NCI-H1694 treated with DMSO at 0.1 percent for 48 hours (cell line): ENCODE measurements at places on chromosomes 3 and 15.
A peak's percentile ranks its signal among the peaks of the same experiment; 100 is the strongest.

DNA sequence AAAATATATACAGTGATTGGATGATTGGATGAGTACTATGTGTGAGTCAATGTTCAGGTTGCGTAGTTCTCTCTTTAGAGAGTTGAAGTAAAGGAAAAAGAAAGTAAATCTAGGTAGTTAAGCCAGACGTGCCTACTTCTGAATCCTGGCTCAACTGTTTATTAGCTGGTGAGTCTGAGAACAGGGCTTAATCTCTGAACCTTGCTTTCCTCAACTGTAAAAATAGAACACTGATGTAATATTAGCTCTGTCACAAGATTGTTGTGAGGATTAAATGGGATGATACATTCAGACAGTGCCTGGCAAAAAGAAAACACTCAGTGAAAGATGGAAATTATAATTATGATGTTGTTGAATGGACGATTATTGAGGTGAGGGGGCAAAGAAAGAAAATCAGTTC is 413.4 kb downstream of the MAGI1 start:
- no peak for DNase-seq

- DNase-seq = no peak
These were observed 45.0 kb upstream of the FOXP1 start for GRCh38 chr3:71628522-71628921.

GRCh38 chr3:188832146-188832545 is 339.6 kb upstream of the TPRG1 start:
- DNase-seq = no peak

DNA sequence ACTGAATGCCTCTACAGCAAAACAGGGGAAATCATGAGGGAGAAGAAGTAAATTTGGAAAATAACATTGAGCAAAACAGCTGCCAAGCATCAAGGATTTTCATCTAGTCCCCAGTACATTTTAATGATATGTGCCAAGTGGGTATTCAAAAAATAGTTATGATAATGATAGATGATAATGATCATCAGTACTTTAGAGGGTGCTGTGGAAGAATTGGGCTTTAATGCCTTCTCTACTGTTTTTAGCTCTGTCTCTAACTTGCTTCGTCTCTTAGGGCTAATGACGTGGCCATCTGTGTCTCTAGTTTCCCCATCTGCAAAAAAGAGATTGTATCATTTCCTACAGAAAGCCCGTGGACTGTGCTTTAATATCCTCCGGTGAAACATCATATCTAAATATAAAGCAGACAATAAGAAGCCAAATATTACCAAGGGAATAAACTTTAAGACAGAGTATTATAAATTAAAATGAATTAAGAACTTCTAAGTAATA is 10.2 kb upstream of the FSIP1 start:
- DNase-seq = no peak

DNA sequence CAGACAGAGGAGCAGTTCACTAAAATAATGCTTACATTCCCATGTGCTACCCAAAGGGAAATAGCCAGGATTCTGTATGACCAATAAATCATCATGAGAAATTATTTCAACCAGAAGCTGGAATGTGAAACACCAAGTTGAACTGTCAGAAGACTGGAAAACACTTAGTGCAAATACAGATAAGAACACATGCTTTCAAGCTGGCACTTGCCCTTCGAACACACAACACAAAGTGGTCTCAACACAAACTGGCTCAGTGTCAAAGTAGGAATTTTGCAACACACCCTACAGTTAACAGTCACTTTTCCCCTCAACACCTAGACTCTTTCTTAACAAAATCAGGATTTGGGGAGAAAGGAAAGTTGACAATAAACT is 1.3 kb downstream of the FSD2 start:
- no peak for DNase-seq

DNA sequence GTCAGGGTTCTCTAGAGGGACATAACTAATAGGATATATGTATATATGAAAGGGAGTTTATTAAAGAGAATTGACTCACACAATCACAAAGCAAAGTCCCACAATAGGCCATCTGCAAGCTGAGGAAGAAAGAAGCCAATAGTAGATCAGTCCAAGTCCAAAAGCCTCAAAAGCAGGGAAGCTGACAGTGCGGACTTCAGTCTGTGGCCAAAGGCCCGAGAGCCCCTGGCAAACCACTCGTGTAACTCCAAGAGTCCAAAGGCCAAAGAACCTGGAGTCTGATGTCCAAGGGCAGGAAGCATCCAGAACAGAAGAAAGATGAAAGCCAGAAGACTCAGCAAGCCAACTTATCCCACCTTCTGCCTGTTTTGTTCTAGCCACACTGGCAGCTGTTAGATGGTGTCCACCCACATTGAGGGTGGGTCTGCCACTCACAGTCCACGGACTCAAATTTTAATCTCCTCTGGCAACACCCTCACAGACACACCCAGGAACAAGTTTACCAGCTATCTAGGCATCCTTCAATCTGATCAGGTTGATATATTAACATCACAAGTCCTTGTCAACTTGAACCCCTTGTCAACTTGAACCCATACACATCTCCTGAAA is 54.2 kb upstream of the ACAD9 start:
- no peak for DNase-seq

DNA sequence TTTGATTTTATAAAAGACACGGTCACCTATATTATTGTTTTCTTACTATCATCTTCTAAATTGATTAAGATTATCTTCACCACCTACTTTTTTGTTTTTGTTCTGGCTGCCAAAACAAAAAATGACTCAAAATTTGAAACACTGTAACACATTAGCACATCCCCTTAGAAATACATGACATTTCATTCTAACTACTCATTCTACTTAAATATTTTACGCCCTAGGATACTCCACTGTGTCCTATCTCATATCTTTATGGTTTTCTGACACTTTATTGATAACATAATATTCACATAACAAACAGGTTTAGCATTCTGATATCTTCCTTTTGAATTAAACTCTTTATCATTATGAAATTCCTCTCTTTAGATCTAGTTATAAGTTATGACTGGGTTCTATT is 656.2 kb downstream of the GBE1 start:
- DNase-seq = no peak

DNA sequence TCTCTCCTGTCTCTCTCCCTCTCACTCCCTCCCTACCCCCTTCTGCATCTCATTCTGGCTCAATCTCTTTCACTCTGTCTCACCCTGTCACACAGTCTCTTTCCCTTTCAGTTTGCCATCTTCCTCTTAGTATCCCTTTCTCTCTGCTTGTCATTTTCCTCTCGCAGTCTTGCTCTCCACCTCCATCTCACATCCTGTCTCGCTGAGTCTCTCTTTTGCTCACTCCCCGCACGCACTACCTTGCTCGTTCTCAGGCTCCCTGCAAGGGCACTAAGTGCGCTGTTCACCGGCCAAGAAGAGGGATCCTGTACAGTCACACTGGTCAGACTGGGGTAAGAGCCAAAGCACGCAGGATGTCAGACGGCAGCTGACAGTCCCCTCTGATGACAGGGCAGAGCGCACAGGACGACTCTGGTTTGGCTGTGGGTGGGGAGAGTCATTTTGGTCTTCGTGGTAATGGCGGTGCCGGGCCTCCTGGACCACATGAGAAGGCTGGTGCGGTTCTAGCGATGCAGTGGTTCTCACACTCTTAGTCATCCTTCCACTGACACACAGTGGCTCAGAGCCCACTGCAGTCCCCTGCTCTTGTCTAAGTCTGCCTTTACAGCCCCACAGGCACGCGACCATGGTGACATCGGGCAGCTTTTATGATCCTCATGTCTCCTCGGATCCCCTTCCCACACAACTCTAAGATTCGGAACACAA is 356.8 kb downstream of the FOXP1 start:
- DNase-seq = no peak

DNA sequence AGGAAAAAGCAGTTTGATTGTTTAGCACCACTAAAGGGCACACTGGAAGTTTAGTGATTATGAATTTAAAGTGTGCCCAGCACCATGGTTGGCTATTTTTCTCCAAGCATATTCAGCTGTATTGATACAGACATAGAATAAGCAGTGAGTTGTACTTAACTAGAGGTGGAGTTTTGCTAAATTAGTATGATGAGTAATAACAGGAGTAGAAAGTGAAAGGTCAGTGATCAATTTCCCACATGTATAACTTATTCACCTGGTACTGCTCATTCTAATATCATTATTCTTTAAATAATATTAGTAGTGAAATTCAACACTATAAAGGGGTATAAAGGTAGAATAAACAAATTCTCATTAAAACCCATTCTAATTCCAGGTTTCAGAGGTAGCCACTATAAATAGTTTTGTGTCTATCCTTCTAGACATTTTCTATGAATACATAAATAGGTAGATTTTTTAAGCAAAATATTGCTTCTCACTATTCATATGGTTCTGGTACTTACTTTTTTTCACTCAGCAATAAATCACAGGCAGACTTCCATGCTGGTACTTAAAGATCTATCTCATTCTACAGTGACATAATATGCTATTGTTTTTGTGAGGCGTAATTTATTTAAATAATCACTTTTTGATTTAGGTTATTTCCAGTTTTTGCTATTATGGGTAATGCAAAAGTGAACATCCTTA is 732.9 kb downstream of the VGLL3 start:
- no peak for DNase-seq

DNA sequence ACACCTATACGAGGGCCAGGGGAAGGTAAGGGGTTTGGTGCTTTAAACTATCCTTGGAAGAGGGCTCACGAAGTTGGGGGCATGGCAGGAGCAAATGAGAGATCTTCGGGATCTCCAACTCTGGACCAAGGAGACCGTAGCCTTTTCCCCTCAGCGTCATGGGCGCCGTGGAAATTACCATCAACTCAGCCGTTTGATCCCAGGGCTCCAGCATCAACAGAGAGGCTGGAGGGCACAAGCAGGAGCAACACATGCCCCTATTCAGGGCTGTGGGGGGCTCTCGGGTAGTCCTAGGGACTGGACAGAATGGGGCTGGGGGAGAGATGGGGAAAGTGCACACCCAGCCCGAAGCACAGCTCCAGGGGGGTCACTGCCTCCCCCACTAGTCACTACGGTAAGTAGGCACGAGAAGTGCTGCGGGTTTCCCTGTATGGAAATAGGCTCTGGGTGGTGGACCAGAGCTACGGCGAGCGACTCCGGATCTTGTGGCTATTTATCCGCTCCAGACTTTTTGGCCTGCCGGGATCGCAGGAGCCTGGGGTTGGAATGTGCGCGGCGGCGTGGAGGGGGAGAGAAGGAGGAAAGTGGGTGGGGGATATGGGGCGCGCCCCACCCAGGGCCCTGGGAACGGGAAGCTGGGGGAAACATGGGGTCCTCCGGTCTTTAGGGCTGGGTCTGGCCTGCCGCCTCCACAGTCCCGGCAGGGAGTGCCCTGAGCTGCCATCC is 539 bp upstream of the LAMB2 start:
- peak; percentile 8 for DNase-seq

DNA sequence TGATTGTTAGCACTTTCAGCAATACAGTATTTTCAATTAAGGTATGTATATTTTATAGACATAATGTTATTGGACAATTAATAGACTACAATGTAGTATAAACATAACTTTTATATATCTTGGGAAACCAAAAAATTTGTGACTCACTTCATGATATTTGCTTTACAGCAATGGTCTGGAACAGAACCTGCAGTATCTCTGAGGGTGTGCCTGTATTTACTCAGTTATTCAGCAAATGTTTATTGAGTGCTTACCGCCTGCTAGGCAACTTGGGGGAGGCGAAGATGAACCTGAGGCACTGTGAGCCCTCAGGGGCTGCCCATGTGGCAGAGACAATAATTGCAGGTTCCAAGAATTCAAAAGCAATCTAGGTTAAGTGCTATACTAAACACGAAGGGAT is 144.8 kb downstream of the GABRB3 start:
- DNase-seq = no peak

- no peak for DNase-seq
These were observed 83.0 kb downstream of the CNTN3 start for GRCh38 chr3:74531491-74531890.

- DNase-seq = no peak
These were observed 336.4 kb downstream of the SI start for GRCh38 chr3:164741869-164742268.

- DNase-seq = no peak
These were observed 1.1 kb upstream of the UBE2E1 start for GRCh38 chr3:23804441-23805209.

DNA sequence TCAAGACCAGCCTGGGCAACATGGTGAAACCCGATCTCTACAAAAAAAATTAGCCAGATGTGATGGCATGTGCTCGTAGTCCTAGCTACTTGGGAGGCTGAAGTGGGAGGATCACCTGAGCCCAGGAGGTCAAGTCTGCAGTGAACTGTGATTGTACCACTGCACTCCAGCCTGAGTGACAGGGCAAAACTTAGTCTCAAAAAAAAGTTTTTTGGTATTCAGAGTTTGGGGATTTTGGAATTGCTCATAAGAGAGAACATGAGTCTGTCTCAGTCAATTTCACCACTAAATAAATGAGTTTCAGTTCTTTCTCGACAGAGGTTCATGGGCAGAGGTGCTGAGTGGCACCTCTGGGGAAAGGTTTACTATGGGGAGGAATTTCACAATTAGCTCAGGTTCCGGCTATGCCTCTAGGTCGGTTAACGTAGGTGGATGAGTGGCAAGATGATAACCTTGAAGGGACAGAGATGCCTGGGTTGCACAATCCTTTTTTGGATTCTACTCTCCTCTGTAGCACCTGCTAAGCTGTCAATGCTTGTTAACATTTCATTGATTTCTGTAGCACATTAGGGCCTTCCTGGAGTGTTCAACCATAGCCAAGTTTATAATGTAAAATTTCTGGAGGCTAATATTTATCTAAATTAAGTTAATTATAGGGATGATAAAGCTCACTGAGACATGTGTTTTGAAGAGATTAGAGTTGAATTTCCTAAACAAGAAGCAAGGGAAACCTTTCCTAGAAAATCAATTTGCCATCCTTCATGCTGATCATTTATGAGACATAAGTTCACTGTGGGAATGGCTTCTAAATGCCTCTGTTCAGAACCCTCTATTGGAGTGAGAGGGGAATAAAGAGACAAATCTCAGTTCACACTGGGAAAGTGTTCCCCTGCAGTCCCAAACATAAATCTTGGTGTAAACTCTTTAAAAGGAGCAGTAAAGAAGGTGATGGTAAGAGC is 37.4 kb upstream of the DCP1A start:
- no peak for DNase-seq

DNA sequence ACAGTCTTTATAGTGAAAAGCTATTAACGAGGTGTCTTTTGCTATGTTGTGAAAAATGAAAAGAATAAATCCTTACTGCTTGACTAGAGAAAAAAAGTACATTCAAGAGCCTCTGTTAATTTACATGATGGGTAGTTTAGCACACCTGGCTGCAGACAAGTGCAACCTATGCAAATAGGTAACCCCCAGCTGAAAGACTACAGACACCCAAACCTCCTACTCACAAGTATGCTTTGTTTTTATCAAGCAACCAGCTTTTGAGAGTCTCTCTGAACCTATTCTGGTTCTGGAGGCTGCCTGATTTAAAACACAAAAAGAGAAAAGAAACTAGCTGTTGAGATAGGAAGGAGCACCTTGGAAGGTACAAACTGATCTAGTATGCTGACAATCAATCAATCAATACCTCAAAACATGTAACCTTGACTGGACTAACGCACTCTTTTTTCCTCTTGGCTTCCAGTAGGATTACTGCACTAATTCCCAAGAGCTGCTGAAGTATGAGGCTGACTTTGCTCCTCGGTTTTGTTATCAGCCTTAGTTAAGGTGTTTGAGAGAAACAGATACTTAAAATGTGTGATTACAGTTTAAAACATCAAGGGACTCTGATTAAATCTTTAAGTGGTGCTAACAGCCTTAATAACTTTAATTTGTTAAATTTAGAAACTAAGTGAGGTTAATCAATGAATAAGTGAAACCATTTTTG is 63.6 kb downstream of the OSBPL10 start:
- DNase-seq = no peak
